Dermis blood vessel endothelial cell (primary cell): ENCODE measurements at places on chromosomes 11 and 22. TPM values are rescaled to one million over a fixed set of nuclear protein-coding genes. Genes with fewer than 3 reads are reported as not detected.

DLG2 gene
- total RNA-seq, result 0.17 and 0.51 TPM in 2 replicates

OR5L1 gene
- not detected in 2 replicates for total RNA-seq

SYCE3 gene
- total RNA-seq, result not detected in 2 replicates

SYVN1 gene
- 19.2 and 28.2 TPM in 2 replicates for total RNA-seq

TCN1 gene
- total RNA-seq, result 0.17 TPM in 1 of 2 replicates, not detected in the other

CHRDL2 gene
- 1.9 TPM in 1 of 2 replicates, not detected in the other for total RNA-seq

CSRP3 gene
- total RNA-seq, result not detected in 2 replicates

PPP1CA gene
- total RNA-seq, result 297 and 318 TPM in 2 replicates

CNTF gene
- total RNA-seq, result 1.7 and 2.8 TPM in 2 replicates

RBMXL2 gene
- not detected in 2 replicates for total RNA-seq
